ENCODE measurements at places on chromosomes 4 and X.

DNA sequence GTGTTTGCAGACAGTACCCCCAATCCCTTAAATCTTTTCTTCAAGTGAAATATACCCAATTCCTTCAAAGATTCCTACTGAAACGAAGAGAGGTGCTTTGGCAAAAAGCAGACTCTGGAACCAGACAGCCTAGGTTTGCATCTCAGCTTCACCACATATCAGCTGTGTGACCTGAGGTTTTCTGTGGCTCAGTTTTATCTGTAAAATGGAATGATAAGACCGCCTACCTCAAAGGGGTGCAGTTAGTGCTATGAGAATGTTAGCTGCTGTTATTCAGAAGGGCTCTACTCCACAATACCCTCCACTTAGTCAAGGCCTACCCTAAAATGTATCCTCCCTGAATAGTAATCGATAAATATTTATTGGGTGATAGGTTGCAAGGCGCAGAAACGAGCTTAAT lies 664 bp downstream of the PIR start:
- DNase-seq: no peak

GRCh38 chrX:21479695-21480270 lies 105.6 kb downstream of the CNKSR2 start:
- DNase-seq: no peak

GRCh38 chr4:184994010-184994622 lies 24.2 kb upstream of the HELT start:
- DNase-seq: no peak

GRCh38 chr4:89906777-89907521 lies 12.3 kb downstream of the MMRN1 start:
- no peak for DNase-seq

- no peak for DNase-seq
Measured at GRCh38 chr4:2256781-2257191, 5.1 kb downstream of the MXD4 start.

GRCh38 chr4:71148545-71148944 lies 155.1 kb downstream of the DCK start:
- no peak for DNase-seq

DNA sequence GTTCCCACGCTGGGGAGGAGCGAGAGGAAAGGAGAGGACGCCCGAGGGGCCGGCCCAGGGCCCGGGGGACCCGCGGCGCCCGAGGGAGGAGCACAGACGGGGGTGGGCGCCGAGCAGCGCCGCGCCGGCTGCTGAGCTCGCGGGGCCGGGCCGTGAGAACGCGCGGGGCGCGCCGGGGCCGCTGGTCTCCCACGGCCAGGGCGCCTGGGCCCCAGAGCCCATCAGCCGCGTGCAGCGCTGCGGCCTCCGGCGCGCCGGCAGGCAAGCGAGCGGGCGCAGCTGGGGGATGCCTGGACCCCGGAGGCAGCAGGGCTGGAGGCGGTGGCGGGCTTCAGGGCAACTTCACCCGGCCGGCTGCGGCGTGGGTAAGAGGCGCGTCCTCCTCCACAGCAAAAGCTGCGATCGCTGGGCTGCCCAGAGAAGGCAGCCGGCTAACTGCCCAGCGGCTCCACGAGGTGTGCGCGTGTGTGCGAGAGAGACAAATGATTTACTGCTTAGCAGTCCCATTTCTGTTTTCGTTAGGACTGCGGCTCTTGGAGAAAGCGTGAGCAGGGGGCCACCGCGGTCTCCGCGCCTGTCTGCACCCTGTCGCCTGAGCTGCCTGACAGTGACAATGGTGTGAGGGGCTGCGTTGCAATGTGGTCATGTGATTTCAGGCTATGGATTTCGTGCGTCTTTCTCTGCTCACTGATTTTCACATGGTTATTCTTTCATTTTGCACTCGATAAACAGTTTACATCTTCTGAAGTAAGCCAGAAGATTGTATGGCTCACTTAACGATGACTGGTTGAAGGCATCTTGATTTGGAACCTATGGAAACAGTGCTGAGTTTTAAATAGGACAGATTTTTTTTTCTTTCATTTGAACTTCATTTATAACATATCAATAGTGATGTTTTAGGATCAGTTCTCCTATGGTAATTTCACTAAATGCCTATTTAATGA lies 1.2 kb downstream of the GUCY1A1 start:
- DNase-seq: no peak

GRCh38 chrX:38069991-38070390 lies 63.6 kb downstream of the SYTL5 start:
- DNase-seq: no peak

- no peak for DNase-seq
Measured at GRCh38 chrX:151982222-151982621, 7.7 kb upstream of the GABRE start.

DNA sequence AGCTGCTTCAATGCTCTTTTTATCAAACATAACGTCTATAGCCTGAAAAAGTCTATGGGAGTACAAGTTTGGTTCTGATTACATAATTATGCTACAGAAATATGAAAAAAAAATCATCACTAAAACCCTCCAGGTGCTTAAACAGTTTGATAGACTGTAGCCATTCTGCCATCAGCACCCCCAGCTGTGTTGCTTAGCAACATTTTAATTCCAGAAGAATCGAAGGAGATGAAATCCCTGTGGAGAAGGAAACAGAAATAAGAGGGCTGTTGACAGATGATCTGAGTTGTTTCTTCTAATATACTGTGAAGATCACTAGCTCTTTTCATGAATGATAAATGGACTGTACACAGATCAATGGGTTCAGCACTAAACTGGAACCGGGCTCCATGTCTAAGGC lies 402.8 kb downstream of the AFF2 start:
- no peak for DNase-seq

DNA sequence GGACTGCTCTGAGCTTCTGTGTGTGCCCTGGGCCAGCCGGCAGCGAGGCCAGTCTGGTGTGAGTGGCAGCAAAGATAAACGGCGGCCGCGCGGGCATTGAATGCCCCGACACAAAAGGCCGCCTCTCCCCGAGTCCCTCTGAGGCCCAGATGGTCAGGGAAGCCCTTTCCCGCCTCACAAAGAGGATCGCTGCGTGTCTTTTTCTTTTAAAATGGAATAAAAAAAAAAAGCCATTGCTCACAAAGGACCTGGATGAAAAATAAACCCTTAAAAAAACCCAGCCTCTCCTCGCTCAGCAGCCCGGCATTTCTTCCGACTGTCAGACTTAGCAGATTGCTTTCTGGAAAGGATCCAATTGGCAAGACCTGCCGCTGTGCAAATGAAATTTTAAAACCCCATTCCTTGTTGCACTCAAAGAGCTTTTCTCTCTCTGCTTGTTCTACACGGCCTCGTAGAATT lies 578.7 kb downstream of the BCOR start:
- no peak for DNase-seq

GRCh38 chrX:79630033-79631009 lies 263.2 kb upstream of the ITM2A start:
- no peak for DNase-seq

- DNase-seq: no peak
Measured at GRCh38 chrX:7272346-7272745, 124.4 kb upstream of the PUDP start.

DNA sequence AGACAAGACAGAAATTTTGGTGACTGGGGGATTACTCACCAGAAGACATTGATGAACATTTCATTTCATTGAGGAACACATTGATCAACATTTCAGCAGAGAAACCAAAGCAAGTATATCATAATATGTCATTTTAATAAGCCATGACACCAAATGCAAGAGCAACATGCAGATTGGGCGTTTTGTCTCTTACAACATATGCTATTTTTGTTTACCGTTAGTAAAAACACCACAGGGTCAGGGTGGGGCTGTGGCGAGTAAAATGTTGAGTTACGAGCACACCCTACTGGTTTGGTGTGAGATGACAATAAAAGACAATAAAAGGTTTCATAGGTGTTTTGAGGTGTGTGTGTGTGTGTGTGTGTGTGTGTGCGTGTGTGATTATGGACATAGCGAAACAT lies 294.5 kb downstream of the PDGFC start:
- DNase-seq: no peak

- no peak for DNase-seq
Measured at GRCh38 chrX:57119416-57119815, 1.9 kb downstream of the SPIN2B start.

GRCh38 chrX:39514801-39515200 lies 583.0 kb downstream of the BCOR start:
- no peak for DNase-seq

GRCh38 chr4:182969651-182970279 lies 52.6 kb upstream of the DCTD start:
- DNase-seq: no peak

DNA sequence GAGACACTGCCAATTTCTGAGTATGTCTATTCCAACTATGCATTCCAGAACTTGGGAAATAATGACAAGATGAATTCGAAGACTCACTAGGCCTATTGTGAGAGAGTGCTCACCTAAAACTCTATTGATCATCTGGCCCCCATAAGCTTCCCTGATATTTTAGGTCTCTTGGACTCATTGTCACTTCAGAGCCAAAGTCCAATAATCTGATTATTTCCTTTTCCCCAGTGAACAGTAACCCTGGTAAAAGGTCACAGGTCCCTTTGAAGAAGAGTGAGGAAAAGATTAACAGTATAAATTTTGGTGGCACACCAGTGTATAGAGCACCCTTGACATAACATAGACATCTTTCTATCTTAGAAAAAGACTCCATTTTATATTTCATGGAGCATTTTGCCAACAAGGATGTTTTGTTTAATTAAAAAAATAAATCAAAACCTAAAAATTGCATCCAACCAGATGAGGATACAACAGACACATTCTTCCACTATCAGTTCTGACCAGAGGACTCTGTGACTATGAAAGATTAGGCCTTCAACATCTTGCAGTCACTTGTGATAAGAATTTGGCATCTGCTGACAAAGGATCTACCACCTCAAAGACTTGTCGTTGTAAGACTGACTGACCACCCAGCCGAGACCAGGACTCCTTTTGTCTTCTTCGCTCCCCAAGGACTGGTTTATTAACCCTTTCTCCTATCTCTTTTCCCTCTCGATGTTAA lies 191.9 kb downstream of the MAB21L2 start:
- no peak for DNase-seq

- DNase-seq: no peak
Measured at GRCh38 chr4:81605271-81605670, 133.6 kb upstream of the RASGEF1B start.

DNA sequence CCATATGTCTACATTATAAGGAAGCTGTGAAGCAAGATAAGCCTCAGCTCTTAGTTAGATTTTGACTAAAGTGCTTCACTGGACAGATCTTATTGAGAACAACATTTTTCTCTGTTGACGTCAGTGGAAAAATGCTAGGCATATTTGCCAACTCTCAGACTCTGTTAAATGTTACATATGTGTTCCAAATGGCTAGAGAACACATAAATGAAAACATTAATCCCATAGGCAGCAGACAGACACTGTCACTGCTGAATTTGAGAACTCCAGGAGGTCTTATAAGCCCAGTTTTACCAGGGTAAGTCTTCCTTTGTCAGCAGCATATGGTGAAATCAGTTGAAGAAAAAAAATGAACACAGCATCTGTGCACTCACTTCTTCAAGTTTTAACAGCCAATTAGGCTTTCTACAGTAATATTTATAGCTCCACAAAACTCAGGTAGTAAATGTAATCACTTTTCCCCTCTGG lies 186.9 kb downstream of the CAMK2D start:
- DNase-seq: no peak

DNA sequence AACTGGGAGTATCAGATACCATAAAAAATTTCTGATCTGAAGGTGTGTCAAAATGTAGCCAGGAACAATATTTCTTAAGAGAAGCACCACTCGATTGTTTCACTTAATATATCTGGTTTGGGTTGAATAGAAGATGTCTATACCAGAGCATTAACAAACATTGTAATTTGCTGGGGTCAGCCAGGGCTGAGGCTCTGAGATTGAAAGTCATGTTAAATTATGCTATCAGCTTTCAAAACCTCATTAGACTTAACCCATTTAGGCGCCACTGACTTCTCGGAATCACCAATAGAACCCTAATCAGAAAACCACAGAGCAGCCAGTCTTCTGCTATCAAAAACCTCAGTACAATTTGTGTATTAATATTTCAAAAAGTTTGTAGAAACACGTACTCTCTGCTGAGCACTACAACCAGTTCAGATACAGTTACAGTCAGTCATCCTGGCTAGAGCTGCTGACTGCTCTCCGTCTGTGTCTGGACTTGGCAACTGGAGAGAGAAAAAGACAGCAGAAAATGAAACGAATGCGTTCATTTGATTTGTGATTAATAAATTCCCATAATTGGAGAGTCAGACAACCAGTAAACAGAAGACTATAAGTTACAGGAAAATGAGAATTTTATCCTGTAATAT lies 848.6 kb upstream of the PABPC4L start:
- no peak for DNase-seq

DNA sequence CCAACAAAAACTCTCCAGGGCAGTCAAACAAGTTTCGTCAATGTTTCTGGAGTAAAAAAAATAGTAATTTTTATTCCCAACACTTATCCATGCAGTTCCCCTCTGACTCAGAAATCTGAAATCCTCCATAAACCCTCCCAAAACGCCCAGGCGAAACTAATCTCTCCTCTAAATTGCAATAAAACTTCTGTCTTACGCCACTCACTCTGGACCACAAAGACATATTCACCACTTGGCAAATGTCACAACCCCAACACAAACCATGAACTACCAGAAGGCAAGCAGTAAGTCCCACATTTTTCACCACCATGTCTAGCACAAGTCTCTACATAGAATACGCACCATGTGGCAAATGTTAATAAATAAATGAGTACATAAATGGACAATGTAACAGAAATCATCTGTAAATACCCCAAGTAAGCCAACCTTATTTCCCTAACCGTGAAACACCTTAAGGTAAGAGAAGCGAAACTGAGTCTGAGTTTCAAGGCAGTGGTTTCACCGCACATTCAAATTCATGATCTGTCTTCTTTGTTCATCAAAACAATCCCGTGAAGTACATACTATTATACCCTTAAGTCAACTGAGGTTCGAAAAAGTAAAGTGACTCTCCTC lies 1.6 kb downstream of the PAPSS1 start:
- no peak for DNase-seq

GRCh38 chr4:140876615-140877364 lies 120.6 kb upstream of the TBC1D9 start:
- no peak for DNase-seq

- no peak for DNase-seq
Measured at GRCh38 chrX:41353985-41354384, 20.0 kb downstream of the DDX3X start.

GRCh38 chr4:53929955-53930798 lies 134.2 kb downstream of the CHIC2 start:
- peak; percentile 9 for DNase-seq

GRCh38 chrX:95076449-95076848 lies 1402.4 kb downstream of the FAM133A start:
- no peak for DNase-seq

- no peak for DNase-seq
Measured at GRCh38 chrX:18173494-18174180, 47.0 kb downstream of the BEND2 start.

DNA sequence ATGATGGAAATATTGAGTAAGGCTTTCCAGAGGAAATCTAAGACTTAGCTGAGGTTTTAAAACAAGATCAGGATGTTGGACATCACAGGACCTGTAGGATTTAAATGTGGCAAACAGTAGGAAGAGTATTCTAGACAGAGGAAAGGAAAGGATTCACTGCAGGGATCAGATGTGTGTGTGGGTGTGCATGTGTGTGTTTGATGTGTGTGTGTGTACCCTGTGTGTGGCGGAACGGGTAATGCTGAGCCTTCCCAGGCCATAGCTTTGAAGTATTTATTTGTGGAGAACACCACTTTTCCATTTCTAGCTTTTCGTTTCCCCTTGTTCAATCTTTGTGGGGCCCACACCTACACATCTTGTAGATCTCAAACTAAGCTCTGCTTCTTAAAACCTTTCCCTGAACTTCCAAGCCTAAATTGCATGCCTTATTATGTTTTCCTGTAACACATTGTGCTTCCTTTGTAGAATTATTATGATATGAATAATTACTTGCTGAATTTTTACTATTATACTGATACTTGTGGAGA lies 6.9 kb downstream of the GUCY1A1 start:
- DNase-seq: no peak

Data from stimulated activated effector memory CD8-positive, alpha-beta T cell treated with anti-CD3 and anti-CD28 coated beads, Interleukin-12 subunit alpha, Interleukin-12 subunit beta, amount 100 ng/mL, for 72 hours (primary cell).